ENCODE measurements at places on chromosomes 5 and 9. TPM values are rescaled to one million over a fixed set of nuclear protein-coding genes. Genes with fewer than 3 reads are reported as not detected.
A peak's percentile ranks its signal among the peaks of the same experiment; 100 is the strongest.

DNA sequence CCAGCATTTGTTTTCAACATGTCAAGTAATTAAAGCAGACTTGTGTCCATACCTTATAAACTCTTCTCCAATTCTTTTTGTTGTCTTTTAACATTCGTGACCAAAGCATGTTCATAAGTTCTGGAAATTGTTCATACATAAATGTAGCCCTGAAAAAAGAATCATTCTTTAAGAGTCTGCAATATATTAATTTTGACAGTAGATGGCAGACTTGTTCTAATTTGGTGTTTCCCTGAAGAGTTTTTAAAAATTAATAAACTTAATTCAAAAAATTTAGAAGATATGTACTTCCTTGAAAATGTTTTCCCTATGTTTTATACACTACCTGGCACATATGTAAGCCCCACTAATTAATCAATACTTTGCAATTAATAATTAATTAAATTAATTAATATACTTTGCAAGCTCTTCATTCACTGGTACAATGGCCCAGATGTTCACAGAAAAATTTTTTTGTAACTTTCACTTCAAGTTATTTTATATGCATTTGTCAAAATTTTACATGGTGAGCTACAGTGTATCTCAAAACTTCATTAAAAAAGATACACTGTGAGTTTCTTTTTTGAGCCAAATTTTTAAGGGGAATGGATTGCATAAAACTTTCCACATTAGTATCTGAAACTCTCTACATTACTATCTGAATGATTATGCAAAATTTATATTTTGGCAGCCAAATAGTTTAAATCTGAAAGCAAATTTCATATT, 42.1 kb downstream of the CLINT1 start:
- H3K27ac ChIP-seq: no peak overlapping the region
- no peaks in the 10 kb centered on the region for H3K27me3 ChIP-seq
- peaks cover 22% of the 10 kb centered on the region for H3K36me3 ChIP-seq
- DNase-seq: no peak

GRCh38 chr9:78830301-78830700, 533.4 kb downstream of the PSAT1 start:
- no peaks in the 10 kb centered on the region for H3K4me1 ChIP-seq
- H3K4me3 ChIP-seq: no peak overlapping the region
- no peak overlapping the region for H3K27ac ChIP-seq
- no peak for DNase-seq
- no peaks in the 10 kb centered on the region for H3K36me3 ChIP-seq
- H3K27me3 ChIP-seq: no peaks in the 10 kb centered on the region

- no peak overlapping the region for H3K27ac ChIP-seq
- no peak overlapping the region for H3K4me3 ChIP-seq
- H3K4me1 ChIP-seq: no peaks in the 10 kb centered on the region
- no peaks in the 10 kb centered on the region for H3K27me3 ChIP-seq
Observed at GRCh38 chr5:141783005-141783946, 94.9 kb downstream of the PCDH1 start.

- H3K27ac ChIP-seq: no peak overlapping the region
- H3K4me1 ChIP-seq: no peaks in the 10 kb centered on the region
- H3K36me3 ChIP-seq: no peaks in the 10 kb centered on the region
- no peak for DNase-seq
Observed at GRCh38 chr9:90939351-90939750, 137.7 kb downstream of the SYK start.

GRCh38 chr5:35320029-35320428, 89.7 kb upstream of the PRLR start:
- no peaks in the 10 kb centered on the region for H3K27me3 ChIP-seq
- H3K4me3 ChIP-seq: no peak overlapping the region
- H3K27ac ChIP-seq: no peak overlapping the region

DNA sequence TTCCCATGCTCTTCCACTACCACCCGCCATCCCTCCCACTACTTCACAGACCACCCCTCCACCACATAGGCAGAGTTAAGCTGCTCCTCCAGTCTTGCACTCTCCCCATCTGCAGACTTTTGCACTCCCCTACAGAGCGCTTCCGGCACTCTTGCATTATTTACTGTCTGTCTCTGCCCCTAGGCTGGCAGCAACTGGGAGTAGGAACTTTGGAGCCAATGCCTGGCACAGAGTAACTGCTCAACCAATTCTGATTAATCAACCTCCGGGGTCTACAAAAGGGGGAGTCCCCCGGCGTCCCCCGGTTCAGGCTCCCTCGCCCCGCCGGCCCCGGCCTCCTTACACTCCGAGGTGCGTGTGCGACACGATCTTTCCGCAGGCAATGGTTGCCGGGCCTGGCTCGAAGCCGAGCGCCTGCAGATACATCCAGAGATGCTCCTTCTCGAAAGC, 498 bp downstream of the HAUS6 start:
- peak overlapping the region; percentile 90 for H3K4me3 ChIP-seq
- peak overlapping the region; percentile 94 for H3K27ac ChIP-seq
- H3K27me3 ChIP-seq: no peaks in the 10 kb centered on the region
- DNase-seq: peak; percentile 92
- no peaks in the 10 kb centered on the region for H3K36me3 ChIP-seq

DNA sequence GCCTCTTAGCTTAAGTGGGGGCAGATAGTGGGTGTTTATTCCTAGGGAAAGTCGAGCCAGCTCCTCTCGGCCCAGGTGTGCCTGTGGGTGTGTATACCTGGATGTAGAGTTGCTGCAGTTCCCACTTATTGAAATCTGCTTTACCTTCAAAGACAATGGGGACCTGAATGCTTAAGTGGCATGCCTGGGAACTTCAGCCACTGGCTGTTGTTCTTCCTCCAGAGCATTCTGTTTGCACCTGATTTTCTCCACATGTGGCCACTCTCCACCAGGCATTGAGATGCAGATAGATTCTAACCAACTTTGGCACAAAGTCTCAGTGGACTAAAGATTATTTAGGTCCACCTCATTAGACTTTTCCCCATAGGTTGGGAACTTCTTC, 186.8 kb downstream of the ZNF462 start:
- no peak overlapping the region for H3K4me3 ChIP-seq
- H3K27me3 ChIP-seq: no peaks in the 10 kb centered on the region
- no peak for DNase-seq

DNA sequence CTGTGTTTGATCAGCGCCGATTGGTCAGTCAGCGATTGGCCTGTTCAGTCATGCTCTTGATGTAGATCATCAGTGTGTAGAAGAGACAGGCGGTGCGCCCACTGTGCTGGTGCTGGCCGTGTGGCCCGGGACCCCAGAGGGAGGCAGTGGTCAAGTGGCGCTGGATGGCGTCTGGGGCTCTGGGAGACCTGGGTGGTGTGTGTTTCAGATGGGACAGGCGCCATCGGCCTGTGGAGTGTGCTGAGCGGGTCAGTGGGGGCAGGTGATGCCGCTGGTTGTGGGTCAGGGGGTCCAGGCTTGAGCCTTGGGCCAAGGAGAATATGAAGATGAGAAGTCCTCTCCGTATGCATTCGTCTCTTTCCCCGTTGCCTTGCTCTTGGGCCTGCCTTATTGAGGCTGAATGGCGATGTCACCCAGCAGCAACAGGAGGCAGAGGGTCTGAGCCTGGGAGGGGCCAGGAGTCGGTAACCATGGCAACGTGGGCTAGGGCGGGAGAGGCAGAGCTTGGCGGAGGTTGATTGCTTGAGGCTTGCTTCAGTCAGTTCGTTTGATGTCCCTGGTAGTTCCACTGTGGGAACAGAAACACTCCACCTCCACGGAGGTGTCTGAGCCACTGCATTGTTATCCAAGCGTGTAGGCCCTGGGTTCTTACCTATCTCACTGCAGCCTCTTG, 117.8 kb upstream of the CACNA1B start:
- H3K27me3 ChIP-seq: no peaks in the 10 kb centered on the region
- peak overlapping the region; percentile 82 for H3K27ac ChIP-seq
- DNase-seq: no peak
- H3K4me1 ChIP-seq: peaks cover 80% of the 10 kb centered on the region
- H3K36me3 ChIP-seq: peaks cover 35% of the 10 kb centered on the region
- H3K4me3 ChIP-seq: no peak overlapping the region

GRCh38 chr5:26645659-26646058, 392.7 kb downstream of the CDH9 start:
- H3K4me3 ChIP-seq: no peak overlapping the region
- no peak for DNase-seq
- H3K27me3 ChIP-seq: no peaks in the 10 kb centered on the region

DNA sequence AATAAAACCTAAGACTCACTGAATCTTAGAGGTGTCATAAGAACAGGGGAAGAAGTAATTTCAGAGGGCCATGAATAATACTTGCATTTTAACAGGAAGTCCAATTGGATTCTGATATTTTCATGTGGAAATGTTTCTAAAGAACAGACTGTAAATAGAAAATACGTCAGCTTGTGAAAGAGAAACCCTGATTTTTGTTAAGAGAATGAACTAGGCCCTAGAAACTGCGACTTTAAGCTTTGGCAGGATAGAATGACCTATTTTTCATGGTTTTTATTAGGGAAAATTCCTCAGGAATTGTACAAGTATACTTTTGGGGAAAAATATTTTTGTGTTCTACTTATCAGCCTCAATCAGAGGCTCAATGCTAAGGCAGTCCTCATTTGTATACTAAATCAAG, 215.5 kb upstream of the ACTBL2 start:
- H3K27me3 ChIP-seq: no peaks in the 10 kb centered on the region
- H3K36me3 ChIP-seq: no peaks in the 10 kb centered on the region
- no peak overlapping the region for H3K4me3 ChIP-seq
- H3K4me1 ChIP-seq: no peaks in the 10 kb centered on the region
- no peak for DNase-seq
- H3K27ac ChIP-seq: no peak overlapping the region

DNA sequence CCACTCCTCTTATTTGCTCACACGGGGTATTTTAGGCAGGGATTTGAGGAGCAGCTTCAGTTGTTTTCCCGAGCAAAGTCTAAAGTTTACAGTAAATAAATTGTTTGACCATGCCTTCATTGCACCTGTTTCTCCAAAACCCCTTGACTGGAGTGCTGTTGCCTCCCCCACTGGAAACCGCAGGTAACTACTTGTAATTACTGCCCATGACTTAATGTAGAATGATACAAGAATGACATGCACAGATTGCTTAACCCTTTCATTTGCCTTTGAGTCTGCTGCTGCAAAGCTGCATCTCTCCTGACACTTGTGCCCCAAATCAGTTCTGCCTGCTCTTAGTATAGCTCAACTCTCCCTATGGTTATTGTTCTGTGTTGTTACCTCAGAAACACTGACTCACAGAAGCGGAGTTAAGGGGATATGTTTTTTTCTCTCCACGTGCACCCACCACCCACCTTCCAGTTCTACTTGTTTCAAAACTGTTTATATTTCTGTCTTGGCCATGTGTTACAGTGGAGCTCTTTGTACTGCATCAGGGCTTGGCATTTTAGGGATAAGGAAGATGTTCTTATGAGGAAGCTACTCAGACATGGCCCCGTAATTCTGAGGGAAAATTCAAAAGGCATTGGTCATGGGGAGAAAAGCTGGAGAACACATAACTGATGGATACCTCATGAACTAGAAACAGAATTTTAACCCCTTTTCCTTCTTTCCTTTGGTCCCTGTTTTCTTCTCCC, 2.3 kb downstream of the ADRB2 start:
- DNase-seq: no peak
- no peaks in the 10 kb centered on the region for H3K36me3 ChIP-seq
- H3K27ac ChIP-seq: peak overlapping the region; percentile 94
- peak overlapping the region; percentile 26 for H3K4me3 ChIP-seq
- H3K27me3 ChIP-seq: no peaks in the 10 kb centered on the region

GRCh38 chr9:19085295-19085694, 17.4 kb downstream of the HAUS6 start:
- DNase-seq: no peak
- no peaks in the 10 kb centered on the region for H3K4me1 ChIP-seq
- no peaks in the 10 kb centered on the region for H3K27me3 ChIP-seq
- H3K27ac ChIP-seq: no peak overlapping the region

- no peak overlapping the region for H3K4me3 ChIP-seq
- no peaks in the 10 kb centered on the region for H3K36me3 ChIP-seq
- no peak for DNase-seq
- no peaks in the 10 kb centered on the region for H3K27me3 ChIP-seq
- peaks cover 1% of the 10 kb centered on the region for H3K4me1 ChIP-seq
Observed at GRCh38 chr5:36734422-36734821, 128.0 kb downstream of the SLC1A3 start.

- H3K27me3 ChIP-seq: no peaks in the 10 kb centered on the region
- no peak for DNase-seq
Observed at GRCh38 chr9:79800578-79800977, 228.8 kb downstream of the TLE4 start.

DNA sequence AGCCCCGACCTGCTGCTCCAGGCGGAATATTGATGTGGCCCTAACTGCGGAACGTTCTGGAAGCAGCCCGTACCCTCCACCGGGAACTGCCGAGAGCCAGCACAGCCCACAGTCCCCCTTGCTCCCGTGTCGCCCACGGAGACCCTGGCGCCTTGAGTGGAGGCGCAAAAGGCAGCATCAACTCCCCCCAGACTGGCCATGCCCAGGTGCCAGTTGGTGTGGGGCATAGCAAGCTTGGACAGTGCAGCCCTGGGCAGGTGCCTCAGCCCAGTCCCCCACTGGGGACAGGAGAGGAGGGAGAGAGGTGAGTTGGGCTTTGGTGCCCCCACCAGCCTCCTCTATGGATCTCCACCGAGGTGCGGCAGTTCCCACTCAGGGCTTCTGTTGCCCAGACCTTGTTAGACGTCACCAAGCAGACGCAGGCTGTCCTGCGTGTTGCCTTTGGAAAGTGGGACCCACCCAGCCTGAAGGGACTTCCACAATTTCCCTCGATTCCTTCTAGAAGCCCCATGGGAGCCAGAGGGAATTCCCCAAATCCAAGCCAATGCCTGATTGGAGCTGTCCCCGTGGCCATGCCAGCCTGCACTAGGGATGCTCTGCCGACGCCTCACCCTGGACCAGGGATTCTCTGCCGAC, 19.8 kb upstream of the NRARP start:
- no peak overlapping the region for H3K4me3 ChIP-seq
- peak overlapping the region; percentile 84 for H3K27ac ChIP-seq
- no peaks in the 10 kb centered on the region for H3K36me3 ChIP-seq
- peak; percentile 69 for DNase-seq
- H3K27me3 ChIP-seq: peaks cover under 1% of the 10 kb centered on the region

GRCh38 chr9:133718563-133719315, 19.4 kb downstream of the SARDH start:
- no peaks in the 10 kb centered on the region for H3K4me1 ChIP-seq
- no peaks in the 10 kb centered on the region for H3K36me3 ChIP-seq
- no peak overlapping the region for H3K4me3 ChIP-seq
- H3K27me3 ChIP-seq: peaks cover 40% of the 10 kb centered on the region
- no peak overlapping the region for H3K27ac ChIP-seq
- peak; percentile 44 for DNase-seq

DNA sequence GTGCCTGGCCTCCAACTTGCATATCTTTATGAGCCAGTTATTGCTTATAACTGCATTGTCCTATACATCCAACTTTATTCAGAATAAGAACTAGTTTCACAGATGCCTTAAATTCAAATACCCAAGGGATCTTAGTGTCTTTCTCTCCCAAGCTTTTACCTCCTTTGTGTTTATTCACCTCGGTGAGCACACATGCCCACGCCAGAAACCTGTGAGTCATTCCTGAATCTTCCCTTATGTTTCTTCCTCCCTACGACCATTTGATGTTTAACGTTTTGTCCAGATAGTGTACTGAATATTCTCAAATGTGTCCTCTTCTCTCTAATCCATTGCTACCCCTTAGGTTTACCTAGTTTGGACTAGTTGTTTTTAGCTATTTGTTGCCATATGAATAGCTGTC, 55.5 kb upstream of the MEGF10 start:
- no peak overlapping the region for H3K4me3 ChIP-seq
- peaks cover under 1% of the 10 kb centered on the region for H3K4me1 ChIP-seq
- no peak overlapping the region for H3K27ac ChIP-seq
- no peak for DNase-seq
- H3K27me3 ChIP-seq: no peaks in the 10 kb centered on the region

Gene KLF9
- total RNA-seq: 50.2 TPM

Gene PDLIM7
- 142 TPM for total RNA-seq

Gene GAS1
- 6.9 TPM for total RNA-seq

Gene LCN10
- total RNA-seq: 18.0 TPM

Gene AJM1
- 3.4 TPM for total RNA-seq

Gene GDNF
- 0.17 TPM for total RNA-seq

Gene PCDHGB7
- 11.3 TPM for total RNA-seq

Gene TTC16
- 3.1 TPM for total RNA-seq

Gene SPEF2
- 9.5 TPM for total RNA-seq
